ENCODE measurements at places on chromosomes 16 and 17.

- DNase-seq, result no peak
Observed at GRCh38 chr16:82093666-82094300, 58.7 kb downstream of the HSD17B2 start.

DNA sequence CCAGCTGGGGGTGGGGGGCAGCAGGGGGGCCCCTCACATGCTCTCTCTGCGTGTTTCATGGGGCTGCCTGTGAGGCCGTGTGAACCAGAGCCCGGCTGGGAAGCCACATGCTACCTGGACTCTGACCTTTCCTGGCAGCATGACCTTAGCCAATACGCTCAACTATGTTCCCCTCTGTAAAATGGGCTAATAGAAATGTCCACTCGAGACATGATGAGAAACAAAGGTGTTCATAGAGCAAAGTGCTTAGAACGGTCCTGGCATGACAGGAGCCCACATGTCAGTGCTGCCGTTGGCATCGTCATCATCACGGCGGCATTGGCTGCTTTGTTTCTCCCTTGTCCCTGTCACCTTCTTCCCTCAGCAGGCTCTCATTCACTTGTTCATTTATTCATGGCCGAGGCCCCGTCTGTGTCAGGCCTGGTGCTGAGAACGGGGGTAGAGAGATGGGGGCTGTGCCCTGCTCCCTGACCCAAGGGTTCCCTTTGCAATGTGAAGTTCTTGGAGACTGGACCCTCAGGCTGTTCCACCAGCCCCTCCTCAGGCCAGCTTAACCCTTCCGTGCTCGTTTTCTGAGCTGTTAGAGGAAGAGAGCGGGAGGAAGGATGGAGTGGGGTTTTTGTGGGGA lies 291.4 kb downstream of the SEC14L1 start:
- no peak for DNase-seq

DNA sequence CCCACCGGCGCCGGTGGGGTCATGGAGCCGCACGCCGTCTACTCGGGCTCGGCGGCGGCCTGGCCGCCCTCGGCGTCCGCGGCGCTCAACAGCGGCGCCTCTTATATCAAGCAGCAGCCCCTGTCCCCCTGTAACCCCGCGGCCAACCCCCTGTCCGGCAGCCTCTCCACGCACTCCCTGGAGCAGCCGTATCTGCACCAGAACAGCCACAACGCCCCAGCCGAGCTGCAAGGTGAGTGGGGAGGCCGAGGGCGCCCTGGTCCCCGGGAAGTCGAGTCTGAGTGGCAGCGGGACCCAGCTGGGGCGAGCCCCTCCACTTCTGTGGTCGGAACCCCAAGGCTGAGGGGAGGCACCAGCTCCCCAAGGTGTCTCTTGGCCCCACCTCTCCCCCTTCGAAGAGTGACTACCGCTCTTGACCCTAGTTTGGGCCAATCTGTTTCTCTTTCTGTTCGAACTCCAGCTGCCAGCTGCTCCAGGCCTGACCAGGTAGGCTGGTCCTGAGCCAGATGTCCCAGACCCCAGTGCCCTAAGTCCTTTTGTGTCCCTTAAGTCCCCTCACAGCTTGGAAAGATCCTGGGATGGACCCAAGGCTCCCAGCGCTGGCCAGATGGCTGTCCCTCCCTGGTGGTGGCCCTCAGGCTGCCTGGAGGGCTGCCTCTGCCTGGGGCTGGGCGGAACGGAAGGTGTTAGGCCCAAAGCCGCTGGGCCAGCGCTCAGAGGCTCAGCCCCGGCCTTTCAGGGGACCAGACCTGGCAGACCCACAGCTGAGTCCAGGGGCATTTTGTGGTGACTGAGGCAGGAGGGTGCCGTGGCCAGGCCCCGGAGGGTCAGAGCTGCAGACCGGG lies 1.2 kb downstream of the FOXF1 start:
- DNase-seq, result no peak

DNA sequence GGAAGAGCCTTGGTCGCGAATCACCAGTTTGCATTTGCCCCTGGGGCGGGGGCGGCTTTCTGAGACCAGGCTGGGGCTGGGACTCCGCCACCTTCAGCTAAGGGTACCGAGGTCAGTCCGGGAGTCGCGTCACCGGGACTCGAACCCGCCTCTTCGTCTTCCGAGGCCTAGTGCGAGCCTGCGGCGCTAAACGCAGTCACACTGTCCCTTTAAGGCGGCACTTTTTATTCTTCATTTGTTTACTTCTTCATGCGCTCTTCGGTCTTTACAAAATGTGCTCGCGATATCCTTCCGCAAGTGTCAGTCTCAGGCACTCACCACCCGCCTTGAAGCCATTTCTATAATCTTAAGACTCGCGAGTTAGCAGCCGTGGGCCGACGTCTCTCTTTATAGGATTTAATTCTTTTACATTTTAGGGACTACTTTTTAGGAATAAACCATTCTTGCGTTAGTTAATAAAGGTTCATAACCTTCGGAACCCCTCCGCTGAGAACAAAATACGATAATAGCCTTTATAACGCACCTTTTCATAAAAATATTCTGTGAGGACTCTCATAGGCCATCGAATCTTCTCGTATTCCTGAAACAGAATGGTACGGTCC lies 593 bp upstream of the HEXIM1 start:
- DNase-seq, result peak; percentile 66

DNA sequence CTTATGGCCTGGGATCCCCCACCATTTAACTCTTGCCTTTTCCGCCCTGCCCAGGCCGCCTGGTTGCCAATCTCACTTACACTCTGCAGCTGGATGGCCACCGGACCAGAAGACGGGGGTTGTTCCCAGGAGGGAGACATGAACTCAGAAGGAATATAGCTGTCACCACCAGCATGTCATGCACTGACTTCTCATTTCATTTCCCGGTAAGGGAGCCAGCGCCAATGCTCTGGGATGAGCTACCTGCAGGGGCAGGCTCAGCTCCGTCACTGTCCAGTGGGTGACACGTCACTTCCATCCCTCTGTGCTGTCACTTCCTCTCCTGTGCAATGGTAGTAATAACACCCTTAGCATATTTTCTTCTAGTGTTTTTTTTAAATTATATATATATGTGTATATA lies 26.7 kb downstream of the ITGAL start:
- no peak for DNase-seq

GRCh38 chr16:10972108-10972818 lies 27.9 kb downstream of the CLEC16A start:
- no peak for DNase-seq

- DNase-seq, result peak; percentile 35
Observed at GRCh38 chr17:75749545-75750389, 15.2 kb downstream of the GALK1 start.

DNA sequence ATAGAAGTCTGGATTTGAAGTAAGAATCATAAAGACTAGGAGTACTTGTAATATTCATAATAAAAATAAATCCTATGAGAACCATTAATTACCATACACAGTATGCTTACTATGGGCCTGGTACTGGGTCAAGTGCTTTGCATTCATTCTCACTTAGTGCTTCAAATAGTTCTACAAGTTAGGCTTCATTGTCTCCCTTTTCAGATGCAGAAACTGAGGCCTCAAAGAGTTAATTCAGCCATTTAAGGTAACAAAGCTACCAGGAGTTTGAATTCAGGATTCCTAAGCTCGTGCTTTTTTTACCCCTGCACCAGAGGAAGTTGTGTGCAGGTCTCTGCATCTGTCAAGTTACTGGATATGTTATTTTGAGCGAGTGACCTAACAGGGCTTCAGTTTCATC lies 1098.4 kb upstream of the EEF2KMT start:
- DNase-seq, result no peak
